Kidney epithelial cell (primary cell): ENCODE measurements at places on chromosomes 7 and 10.

DNA sequence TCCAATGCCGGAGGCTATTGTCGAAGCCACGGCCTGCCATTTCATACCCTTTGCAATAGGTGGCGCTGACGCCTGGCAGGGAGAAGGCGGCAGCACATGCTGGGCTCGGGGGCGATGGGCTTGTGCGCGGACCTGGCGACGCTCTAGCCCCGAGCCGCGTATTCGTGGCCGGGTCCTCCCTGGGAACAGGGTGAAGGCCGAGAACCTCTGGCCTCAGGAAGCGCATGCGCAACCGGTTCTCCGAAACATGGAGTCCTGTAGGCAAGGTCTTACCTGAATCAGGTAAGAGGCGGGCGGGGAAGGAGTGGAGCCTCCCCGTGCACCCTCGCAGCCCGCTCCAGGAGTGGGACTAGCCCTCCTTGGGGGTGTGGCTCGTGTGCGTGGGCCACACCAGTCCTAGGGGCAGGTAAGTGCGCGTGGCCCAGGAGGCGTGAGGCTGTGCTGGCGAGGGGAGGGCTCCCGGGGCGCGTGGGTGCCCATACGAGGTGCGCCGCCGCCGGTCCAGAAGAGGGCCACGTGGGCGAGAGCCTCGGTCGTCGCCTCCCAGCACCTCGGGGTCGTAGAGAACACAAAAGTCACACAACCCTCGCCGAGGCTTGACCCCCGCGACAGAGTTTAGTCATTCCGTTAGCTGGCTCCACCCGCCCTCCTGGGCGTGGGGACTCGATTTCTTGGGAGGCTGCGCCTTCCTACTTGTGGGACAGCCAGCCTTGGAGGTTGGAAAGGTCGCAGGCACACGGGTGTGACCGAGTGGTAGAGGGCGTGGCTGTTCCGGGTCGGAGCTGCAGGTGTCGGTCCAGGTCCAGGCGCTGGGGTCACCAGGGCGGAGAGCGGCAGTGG, 5.6 kb upstream of the MEST start:
- no peak for DNase-seq

GRCh38 chr7:8628656-8629055, 195.2 kb downstream of the NXPH1 start:
- DNase-seq = no peak

GRCh38 chr7:20514364-20514763, 101.1 kb upstream of the ABCB5 start:
- DNase-seq = peak; percentile 67

DNA sequence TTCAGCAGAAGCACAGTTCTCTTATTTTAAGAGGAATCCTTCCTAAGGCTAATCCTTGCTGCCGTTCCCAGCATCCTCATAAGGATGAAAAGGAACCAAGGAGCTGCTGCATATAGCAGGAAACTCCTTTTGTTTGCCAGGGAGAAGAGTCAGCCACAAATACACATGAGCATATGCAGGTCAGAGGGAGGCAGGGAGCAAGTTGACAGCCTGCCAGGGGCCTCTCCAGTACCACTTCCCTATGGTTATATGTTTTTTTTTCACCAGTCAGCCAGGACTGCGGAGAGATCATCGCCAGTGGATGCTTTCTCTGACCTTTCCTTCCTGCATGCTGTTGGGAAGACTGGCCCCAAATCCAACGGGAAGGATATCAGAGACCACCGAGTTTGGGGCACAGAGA, 39.8 kb downstream of the SLC35B4 start:
- DNase-seq = no peak

- DNase-seq = no peak
Measured at GRCh38 chr7:16841681-16842080, 36.9 kb upstream of the AGR2 start.

GRCh38 chr7:53628775-53629174, 593.3 kb downstream of the POM121L12 start:
- DNase-seq = no peak

GRCh38 chr7:117312593-117313580, 10.0 kb downstream of the WNT2 start:
- no peak for DNase-seq

- no peak for DNase-seq
Measured at GRCh38 chr10:115026056-115026745, 67.0 kb upstream of the ATRNL1 start.

- no peak for DNase-seq
Measured at GRCh38 chr10:86849181-86849894, 92.9 kb downstream of the BMPR1A start.

DNA sequence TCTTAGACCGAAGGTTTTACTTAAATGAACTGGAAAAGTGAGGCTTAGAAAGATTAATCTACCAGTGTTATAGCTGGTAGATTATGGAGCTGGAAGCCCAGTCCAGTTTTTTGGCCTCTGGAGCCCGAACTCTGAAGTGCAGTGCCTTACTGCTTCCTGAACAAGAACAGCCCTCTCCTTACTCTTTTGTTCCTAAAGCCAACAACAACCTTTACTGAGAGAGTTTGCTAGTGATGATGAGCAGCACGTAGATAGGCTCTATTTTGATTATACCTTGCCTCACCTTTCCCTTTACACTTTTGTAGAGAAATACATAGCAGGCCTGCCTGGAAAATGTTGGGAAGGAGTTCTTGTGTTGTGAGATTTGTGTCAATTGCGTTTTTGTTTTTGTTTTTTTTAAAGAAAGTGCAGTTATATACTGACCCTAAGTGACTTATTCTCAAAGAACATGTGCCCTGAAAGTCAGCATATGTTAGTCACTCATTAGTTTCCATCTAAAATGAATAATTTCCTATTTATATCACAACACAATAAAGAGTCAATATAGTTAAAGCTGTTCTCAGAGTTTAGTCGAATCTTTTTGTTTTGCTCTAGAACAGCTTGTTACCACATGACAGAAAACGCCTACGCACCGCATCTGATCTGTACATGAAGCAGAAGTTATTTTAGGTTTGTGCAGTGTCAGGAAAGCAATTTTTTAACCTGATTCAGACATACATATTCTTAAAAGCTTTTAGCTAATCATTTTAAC, 33.0 kb downstream of the PLEKHA1 start:
- DNase-seq = no peak

DNA sequence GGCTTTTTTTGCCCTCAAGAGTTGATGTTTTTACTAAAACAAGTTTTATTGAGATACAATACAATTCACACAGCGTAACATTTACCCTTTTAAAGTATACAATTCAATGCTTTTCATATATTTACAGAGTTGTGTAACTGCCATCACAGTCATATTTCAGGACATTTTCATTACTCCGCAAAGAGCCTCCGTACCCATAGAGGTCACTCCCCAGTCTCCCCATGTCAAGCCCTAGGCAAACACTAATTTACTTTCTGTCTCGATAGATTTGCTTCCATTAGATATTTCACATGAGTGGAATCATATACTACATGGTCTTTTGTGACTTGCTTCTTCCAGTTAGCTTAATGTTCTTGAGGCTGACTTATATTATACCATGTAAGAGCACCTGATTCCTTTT, 183.8 kb downstream of the PRKCQ start:
- DNase-seq = no peak

DNA sequence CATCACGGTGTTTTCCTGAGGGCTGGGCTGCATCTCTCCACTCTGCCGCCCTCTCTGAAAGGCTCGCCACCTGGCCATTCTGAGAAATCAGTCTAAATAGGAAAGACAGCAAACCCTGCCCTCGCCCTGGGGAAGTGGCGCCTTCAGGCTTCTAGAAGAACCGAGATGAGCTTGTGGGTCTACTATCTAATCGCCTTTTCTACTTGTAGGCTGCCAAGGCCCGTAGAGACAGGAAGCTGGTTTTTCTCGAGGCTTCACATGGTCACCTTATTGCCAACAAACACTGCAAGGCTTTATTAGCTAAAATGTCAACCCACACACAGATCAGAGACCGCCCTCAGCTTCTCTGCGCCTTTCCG, 21.4 kb downstream of the LAT2 start:
- DNase-seq = no peak

DNA sequence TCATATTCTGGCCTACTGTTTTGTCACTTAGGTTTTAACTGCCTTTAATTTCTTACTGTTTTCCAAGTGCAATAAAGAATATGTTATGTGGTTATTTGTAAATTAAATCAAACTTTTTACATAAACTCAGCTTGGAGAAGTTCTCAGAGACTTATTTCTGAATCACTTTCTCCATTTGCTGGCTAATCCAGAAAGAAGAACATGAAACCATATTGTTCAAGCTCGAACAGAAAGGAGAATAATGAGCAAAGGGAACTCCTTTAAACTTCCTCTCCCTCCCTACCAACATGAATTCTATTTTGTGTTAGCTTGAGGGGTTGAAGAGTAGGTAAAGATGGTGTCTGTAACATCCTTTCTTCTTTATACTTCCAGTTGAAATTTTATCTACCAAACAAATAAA, 52.3 kb downstream of the SHTN1 start:
- DNase-seq = no peak

DNA sequence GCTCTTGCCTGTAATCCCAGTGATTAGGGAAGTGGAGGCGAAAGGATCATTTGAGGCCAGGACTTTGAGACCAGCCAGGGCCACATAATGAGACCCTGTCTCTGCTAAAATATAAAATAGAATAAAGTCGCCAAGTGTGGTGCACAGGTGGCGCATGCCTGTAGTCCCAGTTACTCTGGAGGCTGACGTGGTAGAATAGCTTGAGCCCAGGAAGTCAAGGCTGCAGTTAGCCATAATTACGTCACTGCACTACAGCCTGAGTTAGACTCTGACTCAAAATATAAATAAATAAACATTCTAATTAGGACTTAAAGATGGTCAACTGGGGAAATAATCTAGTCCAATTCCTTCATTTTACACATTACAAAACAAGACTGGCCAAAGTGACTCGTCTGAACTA, 768 bp downstream of the CHCHD2 start:
- peak; percentile 55 for DNase-seq

DNA sequence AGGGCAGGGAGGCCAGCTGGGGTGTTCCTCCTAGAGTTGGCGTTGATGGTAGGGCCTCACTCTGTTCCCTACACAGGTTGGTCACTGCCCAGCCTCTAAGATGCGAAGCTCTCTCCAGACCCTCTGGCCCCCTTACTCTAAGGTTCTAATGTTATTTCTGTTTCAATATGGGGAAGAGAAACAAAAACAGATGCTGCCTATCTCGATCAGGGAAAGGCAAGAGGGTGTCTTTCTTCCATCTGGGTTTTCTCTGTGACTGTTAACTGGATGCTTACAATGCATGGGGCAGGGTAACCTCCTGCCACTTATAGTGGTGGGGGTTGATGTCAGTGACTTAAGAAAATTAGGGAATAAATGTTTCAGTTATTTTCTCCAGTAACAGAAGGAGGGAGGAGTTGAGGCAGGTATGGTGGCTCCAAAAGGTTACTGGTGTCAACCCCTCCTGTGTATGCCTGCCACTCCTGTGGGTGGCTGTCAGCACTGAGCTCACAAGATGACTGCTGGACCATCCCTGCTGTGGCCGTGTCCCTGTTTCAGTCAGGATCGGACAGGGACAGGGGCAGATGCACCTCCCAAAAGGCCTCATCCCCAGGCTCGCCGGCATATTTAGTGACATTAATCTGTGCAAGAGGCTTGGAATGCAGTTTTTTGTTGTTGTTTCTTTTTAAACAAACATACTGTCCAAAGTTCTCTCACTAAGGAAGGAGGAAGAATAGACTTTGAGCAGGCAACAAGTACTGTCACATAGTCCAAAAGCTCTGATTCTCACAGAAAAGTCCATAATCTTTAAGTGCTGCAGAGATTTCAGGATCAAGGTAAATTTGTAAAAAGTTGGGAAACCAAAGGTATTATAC, 39.6 kb upstream of the SYPL1 start:
- no peak for DNase-seq

GRCh38 chr7:44379366-44380188, 54.2 kb upstream of the CAMK2B start:
- no peak for DNase-seq

- DNase-seq = no peak
Measured at GRCh38 chr10:12022580-12023257, 19.9 kb downstream of the UPF2 start.

GRCh38 chr7:90582164-90582563, 14.0 kb upstream of the CDK14 start:
- no peak for DNase-seq

- no peak for DNase-seq
Measured at GRCh38 chr10:68239596-68240150, 7.8 kb upstream of the ATOH7 start.

GRCh38 chr10:14554091-14554490, 220.6 kb downstream of the FAM107B start:
- DNase-seq = no peak

DNA sequence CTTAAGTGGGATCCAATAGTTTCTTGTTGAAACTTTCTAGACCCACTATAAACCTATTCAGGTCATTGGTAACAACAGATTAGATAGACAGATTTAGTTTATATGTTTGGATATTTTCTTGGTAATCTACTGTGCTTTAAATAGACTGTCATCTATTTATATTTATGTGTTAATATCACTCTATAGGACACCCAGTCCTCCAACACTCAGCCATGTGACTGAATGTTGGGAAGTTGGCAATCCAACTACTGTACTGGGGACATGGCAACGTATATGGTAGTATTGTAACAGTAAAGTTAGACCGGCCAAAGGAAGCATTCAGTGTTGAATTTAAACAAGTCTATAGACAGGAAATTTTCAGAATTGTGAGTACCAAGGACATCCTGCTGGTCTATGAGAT, 42.6 kb upstream of the HECTD2 start:
- DNase-seq = no peak

DNA sequence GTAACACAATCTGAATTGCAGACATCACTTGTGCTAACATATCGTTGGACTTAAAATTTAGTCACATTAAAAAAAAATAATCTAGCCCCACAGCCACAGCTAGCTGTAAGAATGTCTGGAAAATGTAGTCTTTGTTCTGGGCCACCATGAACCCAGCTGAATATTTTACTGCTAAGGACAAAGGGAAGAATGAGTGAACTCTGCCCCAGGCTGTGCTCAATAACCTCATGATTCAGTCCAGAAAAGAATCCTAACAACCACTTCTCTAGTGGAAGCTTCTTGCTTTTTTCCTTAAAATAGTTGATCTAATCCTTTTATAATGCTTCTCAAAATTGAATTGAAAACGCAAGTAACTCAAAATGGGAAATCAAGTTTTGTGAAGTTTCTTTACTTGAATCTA, 25.6 kb upstream of the SOSTDC1 start:
- no peak for DNase-seq

- no peak for DNase-seq
Measured at GRCh38 chr10:93968540-93968945, 25.2 kb upstream of the PLCE1 start.

DNA sequence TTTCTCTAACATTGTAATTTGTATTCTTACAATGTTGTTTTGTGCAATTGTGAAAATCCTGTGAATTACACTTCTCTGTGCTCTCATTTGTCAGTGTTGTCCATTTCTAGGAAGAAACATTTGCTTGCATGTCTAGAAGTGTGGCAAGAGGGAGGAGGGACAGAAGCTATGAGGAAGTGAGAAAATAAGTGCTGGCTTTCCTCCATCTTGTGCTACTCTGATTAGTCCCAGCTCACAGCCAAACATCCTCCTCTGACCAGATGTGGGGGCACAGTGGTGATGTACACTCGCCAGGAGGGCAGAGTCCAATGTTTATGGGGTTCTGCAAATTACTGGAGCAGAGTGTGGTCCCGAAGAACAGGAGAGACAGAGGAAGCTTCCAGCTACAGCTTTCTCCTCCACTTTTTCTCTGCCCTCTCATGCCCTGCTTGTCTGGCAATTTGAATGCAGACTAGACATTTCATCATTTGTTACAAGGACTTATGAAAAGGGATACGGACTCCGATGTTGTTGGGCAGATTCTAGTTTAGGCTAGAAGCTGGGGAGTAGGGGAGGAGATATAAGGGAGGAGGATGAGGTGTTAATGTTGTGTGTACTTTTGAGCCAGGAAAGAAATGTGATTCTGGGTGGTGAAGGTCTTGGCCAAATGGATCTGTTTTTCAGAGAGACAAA, 131.0 kb upstream of the C1GALT1 start:
- DNase-seq = no peak
